Renal cortical epithelial cell (primary cell): ENCODE measurements at places on chromosomes 7 and 10.

DNA sequence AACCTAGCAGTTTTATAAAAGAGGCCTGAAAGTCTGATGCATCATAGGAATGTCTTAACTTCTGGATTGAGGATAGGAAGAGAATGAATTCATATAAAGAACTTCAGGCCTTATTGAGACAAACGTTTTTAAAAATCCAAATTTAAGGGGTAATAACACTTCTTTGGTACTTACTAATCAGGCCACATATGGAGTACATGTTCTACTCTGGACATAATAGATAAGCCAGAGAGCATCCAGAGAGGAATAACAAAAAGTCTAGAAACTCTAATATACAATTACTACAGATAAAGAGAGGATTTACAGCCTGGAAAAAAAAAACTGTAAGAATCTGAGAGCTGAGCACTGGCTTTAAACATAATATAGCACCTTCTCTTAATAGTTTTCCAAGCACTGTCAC, 2.9 kb downstream of the MTPAP start:
- DNase-seq: no peak

GRCh38 chr7:74253835-74254128, 417 bp downstream of the RFC2 start:
- no peak for DNase-seq

DNA sequence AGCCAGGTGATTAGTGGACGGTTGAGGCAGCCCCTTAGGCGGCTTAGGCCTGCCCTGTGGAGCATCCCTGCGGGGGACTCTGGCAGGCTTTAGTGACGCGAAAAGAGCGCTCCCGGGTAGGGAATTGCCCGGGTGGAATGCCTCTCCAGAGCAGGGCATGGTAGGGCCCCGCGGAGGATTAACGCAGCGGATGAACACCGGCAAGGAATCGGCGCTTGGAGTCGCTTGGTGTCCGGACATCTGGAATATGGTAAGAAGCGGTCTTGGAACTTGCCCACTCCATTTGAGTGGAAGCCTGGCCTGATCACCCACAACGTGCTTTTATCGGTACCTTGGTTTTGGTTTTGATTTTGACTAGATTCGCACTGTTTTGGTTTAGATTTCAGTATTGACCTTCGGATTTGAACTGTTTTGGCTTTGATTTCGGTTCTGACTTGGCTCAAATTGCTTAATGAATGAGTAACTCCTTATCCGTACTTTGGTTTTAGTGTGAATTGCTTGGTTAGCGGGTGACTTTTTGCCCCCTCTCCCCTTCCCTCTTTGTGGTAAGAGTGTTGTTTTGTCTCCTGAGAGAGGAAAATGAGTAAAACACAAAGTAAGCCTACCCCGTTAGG, 24.2 kb upstream of the CHST3 start:
- peak; percentile 32 for DNase-seq

GRCh38 chr10:98852686-98853085, 383.0 kb downstream of the HPSE2 start:
- no peak for DNase-seq

DNA sequence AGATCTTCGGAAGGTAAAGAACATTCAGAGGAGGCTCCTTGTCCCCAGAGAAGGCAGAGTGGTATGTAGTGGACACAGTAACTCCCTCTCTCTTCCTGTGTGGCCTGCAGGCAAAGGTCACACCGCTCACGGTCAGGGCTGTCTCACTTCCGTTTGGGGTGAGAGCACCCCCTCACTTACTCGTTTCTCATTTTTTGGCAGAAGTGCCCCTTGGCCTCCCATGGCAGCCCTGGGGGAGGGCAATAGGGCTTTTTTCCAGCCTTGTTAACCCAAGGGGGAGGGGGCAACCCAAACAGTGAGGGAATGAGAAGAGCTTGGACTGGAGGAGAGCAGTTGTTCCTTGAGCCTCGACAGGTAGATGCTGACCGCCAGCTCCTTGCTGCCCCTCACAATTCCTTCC, 31.8 kb upstream of the SRGN start:
- no peak for DNase-seq

GRCh38 chr10:99370993-99371392, 41.8 kb downstream of the CNNM1 start:
- peak; percentile 48 for DNase-seq

GRCh38 chr7:159211540-159212182, 67.0 kb upstream of the VIPR2 start:
- no peak for DNase-seq

- DNase-seq: no peak
Measured at GRCh38 chr7:143288836-143289235, 685 bp downstream of the CASP2 start.

GRCh38 chr7:4531236-4531635, 150.9 kb upstream of the FOXK1 start:
- no peak for DNase-seq

DNA sequence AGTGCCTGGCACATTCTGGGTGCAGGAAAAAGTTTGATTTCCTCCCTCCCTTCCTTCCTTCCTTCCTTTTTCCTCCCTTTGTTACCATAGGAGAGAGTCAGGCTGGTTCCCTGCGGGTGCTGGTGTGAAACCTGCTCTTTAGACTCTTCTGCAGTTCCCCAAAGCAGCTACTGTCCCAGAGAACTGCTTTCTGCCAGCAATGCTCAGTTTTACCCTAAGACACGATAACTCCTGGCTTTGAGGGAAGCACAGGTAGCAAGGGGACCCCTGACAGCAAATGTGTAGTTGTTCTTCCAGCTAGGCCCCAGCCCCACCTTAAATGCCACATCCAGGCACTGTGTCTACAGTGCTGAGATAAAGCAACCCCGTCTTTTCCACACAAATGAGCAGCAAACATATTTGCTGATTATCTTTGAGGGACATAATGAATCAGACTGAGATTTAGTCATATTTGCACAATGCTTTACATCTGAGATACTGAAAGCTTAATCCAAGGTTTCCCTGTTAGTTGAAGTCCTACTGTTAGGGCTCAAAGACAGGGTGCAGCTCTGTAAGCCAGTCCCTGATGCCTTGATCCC, 55.5 kb downstream of the MET start:
- DNase-seq: no peak

DNA sequence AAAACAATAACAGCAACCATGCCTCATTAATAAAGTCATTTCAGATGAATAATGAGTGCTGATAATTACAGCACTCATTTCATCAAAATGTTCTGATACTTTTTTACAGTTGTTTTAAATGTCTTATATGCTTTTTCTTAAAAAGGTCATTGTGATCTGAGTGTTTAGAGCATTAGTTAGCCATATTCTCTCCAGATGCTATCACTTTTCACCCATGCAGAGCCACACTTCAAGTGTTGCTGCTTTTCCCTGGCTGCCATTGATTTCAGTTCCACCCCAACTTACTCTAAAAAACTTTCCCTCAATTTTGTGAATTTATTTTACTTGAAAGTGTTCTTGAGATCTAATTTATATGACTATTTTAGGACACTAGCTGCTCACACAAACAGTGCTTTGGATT, 41.8 kb downstream of the NUP205 start:
- DNase-seq: peak; percentile 23

DNA sequence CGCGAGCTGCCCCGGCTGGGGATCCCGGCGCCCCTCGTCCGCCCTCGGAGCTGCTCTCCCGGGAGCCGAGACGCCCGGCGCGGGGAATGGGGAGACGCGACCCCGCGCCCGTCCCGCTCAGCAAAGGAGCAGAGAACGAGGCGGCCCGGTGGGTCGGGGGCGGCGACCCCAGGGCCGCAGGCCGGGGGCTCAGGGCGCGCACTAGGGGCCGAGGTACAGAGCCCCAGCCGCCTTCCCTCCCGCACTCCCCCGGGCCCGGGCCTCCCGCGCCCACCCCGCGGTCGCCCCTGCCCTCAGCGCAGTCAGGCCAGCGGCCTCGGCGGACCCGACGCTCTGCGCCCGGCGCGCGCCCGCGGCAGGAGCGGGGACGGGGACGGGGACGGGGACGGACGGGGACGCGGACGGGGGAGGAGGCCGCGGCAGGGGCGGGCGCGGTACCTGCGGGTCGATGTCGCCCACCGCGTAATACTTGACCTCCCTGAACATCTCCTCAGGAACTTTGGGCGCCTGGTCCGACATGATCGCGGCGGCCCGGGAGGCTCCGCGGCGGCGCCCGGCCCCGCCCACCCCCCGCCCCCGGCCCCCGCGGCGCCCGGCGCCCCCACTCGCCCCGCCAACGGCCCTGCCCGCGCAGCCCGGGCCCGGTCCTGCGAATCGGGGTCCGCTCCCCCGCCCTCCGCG, 373 bp downstream of the PAXIP1 start:
- DNase-seq: no peak

DNA sequence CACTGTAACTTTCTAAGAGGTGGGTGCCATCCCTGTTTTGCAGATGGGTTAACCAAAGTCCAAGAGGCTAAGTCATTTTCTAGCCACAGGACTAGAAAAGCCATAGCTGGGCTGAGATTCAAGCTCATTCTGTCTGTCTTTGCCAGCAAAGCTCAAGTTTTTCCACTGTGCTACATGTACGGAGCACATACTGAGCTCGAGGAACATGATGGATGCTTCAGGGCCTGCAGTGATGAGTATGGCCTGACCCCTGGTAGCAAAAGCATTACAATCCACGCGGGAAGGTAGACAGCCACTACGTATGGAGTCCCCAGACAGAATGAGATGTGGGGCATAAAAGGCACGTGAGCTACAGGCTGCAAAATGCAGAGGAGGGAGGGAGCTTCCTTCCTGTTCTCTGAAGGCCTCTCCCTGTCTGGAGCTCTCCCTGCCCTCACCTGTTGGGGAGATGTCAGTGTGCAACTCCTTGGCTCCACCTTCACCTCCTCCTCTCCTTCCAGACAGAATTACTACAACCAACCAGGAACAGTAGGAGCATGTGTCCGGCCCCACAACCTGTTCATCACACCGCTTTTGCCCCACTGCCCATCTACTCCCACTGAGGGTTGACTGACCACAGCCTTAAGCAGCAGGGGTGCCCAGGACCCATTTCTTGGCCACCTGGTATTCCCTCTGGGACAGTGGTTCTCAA, 16.4 kb downstream of the ITPRIP start:
- no peak for DNase-seq
